ENCODE measurements at places on chromosomes 11 and 22.

- DNase-seq = no peak
Observed at GRCh38 chr11:107824668-107825369, 33.8 kb downstream of the SLC35F2 start.

GRCh38 chr11:35323076-35323868 is 96.1 kb downstream of the SLC1A2 start:
- no peak for DNase-seq

- DNase-seq = no peak
Observed at GRCh38 chr11:98630736-98631135, 390.0 kb upstream of the CNTN5 start.

DNA sequence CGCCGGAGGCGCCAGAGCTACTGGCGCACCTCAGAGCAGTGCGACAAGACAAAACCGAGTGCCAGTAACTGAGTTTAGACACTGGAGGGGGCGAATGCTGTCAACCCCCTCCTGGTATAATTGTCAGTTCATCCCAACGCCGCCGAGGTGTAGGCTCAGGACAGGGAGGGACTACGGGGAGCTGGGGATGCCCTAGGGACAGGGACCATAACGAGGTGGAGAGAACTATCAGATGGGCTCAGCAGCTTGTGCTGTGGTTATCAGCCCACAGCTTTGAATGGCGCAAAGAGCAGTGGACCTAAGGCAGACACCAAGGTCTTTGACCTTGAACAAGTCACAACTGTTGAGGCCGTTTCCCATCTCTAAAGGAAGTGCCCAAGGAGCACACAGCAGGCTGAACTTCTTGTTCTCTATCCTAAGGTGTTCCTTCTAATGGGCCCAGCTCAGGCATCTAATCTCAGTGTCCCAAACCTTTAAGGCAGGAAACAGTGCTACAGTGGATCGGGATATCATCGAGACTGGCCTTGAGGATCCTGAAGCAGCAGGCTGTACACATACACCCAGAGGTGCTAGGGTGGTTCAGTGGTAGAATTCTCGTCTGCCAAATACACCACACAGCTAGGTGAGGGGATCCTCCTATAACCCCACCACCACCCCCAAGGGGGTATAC is 958 bp upstream of the TUT1 start:
- DNase-seq = no peak

- DNase-seq = peak; percentile 77
Observed at GRCh38 chr11:68889948-68890446, 13.6 kb downstream of the MRPL21 start.

DNA sequence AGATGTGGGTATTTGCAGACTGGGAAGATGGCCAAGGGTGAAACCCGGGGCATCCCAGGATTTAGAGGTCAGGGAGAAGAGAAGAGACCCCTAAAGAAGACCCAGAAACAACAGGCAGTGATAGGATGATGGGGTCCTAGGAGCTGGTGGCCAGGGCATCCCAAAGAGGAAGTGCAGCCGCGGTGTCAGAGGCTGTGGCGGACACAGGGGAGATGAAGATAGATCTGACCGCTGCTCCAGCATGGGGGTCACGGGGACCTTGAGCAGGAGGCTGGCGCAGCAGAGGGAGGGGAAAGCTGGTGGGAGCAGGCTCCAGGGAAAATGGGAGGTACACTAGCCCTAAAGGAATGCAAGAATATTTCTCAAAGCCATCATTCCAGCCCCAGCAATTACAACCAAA is 47.3 kb downstream of the CTTN start:
- no peak for DNase-seq

DNA sequence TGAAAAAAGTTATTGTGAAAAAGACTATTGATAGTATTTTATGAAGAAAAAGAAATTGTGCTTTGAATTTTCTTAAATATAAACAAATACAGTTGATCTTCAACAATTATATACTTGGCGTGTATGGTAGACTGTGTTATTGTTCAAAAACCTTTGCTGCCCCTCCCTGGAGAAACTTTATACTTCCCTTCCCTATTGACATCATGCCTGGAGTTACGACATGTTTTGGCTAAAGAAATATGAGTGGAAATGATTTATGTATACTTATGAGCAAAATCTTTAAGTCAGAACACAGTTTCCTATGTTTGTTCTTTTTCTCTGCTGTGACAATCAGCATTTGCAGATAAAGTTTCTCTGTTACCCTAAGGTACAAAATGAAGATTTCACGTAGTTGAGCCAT is 243.8 kb downstream of the TMEM135 start:
- peak; percentile 59 for DNase-seq

All from brain microvascular endothelial cell (primary cell).